Caco-2 (cell line): ENCODE measurements at places on chromosomes 7 and 10.

DNA sequence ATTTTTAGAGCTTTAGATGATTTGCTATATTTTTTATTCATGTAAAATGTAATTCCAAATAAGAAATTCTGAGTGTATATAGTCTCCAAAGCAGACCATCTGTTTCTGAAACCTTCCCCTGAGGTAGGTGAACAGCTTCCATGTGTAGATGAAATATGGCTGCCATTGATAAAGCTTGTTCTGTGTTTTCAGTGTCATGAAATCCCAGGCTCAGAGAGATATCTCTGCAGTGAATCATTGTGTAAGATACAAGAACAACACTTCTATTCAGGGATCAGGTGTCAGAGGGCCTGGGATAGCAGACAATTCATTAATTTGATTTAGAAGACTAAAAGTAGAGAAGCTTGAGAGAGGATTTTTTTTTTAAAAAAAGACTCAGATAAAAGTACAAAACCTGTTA lies 29.1 kb downstream of the ACTA2 start:
- no peak for DNase-seq

GRCh38 chr10:52198540-52198939 lies 115.5 kb upstream of the DKK1 start:
- no peak for DNase-seq

- DNase-seq = no peak
Measured at GRCh38 chr10:70308121-70309060, 24.6 kb upstream of the NPFFR1 start.

- no peak for DNase-seq
Measured at GRCh38 chr10:7513936-7514335, 103.1 kb upstream of the SFMBT2 start.

DNA sequence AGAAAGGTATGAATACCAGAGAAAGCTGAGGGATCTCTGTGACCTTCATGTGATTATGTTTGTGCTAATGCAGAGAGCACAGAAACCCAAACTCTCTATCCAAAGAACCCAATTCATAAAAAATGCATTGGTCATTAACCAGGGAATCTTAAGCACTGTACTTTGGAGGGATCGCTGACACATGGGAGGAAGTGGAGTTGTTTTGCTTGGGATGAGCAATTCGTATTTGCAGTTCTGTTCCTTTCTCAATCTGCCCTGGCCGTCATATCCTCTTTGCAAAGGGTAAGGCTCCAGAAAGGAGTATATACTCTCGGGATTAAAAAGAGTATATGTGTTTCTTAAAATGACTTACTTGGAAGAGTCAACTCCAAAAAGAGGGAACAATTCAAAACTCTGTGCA lies 221.3 kb downstream of the POU6F2 start:
- DNase-seq = no peak

GRCh38 chr10:96695366-96695765 lies 24.9 kb downstream of the PIK3AP1 start:
- DNase-seq = no peak

GRCh38 chr10:121613456-121613855 lies 15.2 kb upstream of the FGFR2 start:
- no peak for DNase-seq

- DNase-seq = no peak
Measured at GRCh38 chr10:47336387-47337134, 11.6 kb upstream of the RBP3 start.
